IPS DF 6.9 (cell line): ENCODE measurements at places on chromosomes 2 and 18.

DNA sequence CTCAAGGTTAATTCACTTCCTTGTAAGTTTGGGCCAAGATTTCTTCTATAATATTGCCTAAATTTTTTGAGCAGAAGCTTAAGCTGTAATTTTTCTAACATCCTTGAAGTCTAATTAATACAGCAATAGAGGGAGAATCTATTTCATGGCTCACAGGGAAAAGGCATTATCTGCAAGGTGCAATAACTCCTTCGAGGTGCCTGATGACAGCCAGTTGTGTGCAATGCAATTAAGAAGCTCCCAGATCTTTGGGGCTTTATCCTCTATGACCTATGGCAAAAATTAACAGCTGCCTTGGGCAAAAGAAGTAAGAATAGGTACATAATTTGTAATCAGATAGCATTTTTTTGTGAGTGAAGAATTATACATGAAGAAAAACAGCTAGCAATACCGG is 554.6 kb upstream of the SALL3 start:
- no peak for DNase-seq

GRCh38 chr2:40178971-40179370 is 272.9 kb downstream of the SLC8A1 start:
- DNase-seq: no peak

- no peak for DNase-seq
Measured at GRCh38 chr18:31773774-31774476, 13.2 kb upstream of the SLC25A52 start.

- no peak for DNase-seq
Measured at GRCh38 chr18:58217052-58217451, 173.0 kb downstream of the NEDD4L start.

GRCh38 chr2:227464361-227464760 is 7.6 kb upstream of the AGFG1 start:
- DNase-seq: no peak

GRCh38 chr2:168850846-168851245 is 39.4 kb downstream of the SPC25 start:
- no peak for DNase-seq

- DNase-seq: no peak
Measured at GRCh38 chr18:364256-364826, 96.5 kb upstream of the THOC1 start.

DNA sequence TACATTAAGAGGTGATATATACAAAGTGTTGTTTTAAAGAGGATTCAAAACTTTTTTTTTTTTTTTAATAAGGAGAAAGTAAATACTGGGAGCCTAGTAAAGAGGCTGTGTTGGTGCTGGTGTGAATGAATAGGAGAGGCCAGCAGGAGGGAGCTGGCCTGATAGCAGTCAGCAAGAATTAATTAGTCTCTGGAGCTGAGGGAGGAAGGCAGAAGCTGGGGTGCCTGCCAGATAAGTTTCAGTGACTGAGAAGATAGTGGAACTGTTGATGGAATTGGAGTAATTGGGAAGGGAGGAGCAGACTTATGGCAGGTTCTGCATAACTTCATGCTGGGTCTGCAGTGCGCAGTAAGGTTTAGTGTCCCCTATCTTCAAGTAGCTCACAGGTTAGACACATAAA is 36.2 kb upstream of the SNORC start:
- DNase-seq: no peak

- DNase-seq: no peak
Measured at GRCh38 chr2:58517881-58518280, 276.8 kb upstream of the FANCL start.

DNA sequence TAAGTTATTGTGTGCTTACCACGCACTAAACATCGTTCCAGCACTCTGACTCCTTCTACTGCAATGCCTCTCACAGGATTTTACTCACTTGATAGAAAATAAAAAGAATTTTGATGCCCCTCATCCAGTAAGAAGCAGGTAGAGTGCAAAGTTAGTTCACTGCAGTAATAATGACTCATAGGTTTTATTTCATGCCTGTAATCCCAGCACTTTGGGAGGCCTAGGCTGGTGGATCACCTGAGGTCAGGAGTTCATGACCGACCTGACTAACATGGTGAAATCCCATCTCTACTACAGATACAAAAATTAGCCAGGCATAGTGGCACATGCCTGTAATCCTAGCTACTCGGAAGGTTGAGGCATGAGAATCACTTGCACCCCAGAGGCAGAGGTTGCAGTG is 190.6 kb downstream of the RAD51AP2 start:
- DNase-seq: no peak

GRCh38 chr2:185608799-185609198 is 129.8 kb upstream of the FSIP2 start:
- no peak for DNase-seq

- DNase-seq: no peak
Measured at GRCh38 chr2:240961910-240962299, 36.5 kb upstream of the SNED1 start.

GRCh38 chr2:19235308-19235707 is 123.1 kb downstream of the OSR1 start:
- no peak for DNase-seq

- no peak for DNase-seq
Measured at GRCh38 chr2:192535956-192536921, 341.5 kb upstream of the TMEFF2 start.

- DNase-seq: no peak
Measured at GRCh38 chr2:74975016-74975415, 16.6 kb downstream of the POLE4 start.

DNA sequence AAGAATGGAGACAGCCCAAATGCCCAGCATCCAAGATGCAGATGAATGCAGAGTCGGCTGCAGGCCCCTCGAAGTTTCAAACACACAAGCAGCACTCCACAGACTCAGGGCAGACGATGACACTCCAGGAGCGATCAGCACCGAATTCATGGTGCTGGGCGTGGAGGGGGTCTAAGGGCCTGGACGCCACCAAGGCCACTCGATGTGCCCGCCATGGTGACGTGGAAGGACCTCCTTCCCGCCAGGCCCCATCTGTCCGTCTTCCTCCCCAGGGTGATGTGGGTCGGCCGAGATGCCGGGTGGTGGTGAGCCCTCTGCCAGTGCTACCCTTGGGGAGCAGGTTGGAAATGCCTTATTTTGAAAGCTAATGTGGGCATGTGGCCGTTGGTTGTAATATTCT is 9.4 kb downstream of the KIF1A start:
- DNase-seq: no peak

DNA sequence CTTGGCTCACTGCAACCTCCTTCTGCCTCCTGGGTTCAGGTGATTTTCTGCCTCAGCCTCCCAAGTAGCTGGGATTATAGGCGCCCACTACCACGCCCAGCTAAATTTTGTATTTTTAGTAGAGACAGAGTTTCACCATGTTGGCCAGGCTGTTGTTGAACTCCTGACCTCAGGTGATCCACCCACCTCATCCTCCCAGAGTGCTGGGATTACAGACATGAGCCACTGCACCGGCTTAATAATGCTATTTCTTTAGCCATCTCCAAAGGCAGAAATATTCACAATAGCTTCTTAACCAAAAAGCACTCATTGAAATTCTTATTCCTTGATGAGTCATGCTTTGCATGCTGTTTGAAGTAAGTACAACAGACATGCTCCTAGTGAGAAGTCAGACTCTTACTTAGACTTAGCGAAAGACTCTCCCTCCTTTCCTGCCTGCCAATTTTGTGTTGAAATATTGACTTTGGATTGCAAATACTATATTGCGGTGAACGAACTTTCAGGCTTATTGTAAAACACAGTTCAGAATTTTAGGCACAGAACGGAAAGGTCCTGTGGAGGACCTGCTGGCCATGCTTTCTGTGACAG is 4.4 kb downstream of the ACTR3 start:
- no peak for DNase-seq

- DNase-seq: no peak
Measured at GRCh38 chr2:182444170-182444569, 17.3 kb upstream of the PDE1A start.

DNA sequence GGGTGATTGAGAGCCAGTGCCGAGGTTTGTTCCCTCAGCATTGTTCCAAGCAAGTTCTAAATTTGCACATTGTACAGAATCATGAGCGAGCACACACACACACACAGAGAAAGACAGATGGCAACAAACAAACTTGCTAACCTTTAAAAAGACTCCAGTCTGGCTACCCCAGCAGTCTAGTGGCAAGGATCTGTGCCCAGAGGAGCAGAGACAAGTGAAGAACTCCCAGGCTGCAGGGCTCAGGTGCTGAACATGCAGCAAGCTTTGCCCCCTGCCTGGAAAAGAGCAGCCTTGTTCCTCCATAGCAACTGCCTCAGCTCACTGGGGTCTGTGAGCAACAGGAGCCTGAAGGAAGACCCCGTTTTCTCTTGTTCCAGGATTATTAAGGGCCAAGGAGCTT is 169.2 kb upstream of the CCDC68 start:
- no peak for DNase-seq

- DNase-seq: no peak
Measured at GRCh38 chr2:132680544-132680943, 10.5 kb upstream of the LYPD1 start.

- no peak for DNase-seq
Measured at GRCh38 chr2:205660521-205661124, 21.7 kb upstream of the NRP2 start.

DNA sequence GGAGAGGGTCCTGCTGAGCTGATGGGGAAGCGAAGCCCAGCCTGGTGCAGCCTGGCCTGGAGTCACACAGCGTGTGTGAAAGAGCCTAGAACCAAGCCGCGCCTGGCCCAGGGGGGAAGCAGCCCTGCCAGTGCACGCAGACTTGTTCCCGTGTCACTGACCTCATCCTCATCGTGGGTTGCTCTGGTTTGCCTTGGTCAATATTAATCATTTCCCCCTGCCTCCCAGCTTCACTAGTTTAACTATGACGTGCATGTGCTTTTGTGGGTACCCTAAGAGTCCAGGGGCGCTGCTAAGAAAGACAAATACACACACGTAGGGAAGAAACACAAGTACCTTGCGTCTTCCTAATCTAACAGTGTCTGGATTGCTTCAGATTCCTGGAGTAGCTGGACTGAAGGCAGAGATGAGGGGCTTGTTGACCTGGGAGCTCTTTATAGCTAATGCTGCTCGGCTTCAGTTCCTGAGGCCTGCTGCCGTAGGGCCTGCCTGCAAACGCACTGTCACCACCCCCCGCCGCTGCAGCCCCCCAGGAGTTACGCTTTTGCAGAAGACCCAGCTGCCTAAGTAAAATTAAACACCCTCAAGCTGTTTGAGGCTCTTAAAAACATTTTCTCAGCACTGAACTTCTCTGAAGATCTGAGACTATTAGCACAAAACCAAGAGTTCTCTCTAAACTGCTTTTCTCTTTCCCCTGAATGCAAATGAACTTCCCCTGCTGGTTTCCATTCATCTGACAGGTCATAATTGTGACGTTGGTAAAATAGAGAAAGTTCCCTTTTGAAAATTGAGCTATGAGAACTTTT is 159.2 kb downstream of the FAM210A start:
- DNase-seq: no peak

DNA sequence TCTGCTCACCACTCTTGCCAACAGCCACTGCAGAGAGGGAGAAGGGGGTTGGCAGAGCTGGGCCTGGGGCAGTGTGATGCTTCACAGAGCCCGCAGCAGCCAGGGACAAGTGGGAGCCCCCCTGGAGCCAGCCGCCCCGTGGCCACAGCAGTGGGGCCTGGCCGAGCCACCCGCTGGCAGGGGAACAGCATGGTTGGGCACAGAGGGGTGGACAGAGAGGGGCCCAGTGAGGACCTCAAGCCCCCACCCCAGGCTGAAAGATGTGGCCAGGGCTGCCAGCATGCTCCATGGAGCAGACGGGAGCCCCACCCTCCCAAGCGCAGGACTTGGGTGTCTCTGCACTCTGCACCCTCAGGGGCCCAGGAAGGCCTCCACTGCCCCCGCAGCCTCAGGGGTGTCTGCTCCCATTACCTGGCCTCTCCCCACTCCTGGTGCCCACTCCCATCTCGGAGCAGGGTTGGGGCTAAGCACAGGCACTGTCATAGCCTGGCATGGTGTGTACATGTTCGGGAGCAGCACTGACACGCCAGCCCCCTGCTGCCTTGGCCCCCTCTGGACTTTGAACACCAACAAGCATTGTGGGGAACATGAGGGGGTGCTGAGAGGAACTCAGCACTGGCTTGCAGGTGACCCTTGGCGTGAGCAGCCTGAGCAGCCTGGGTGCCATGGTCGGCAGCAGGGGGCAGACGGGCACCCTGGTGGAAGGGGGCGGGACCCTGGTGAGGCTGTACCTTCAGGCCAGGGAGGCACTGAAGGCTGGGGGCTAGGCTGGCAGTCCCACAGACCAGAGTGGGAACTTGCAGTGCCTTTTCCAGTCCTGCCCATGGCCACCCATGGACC is 279.6 kb upstream of the CYP26B1 start:
- DNase-seq: no peak

GRCh38 chr2:26487192-26487591 is 9.3 kb upstream of the OTOF start:
- no peak for DNase-seq

DNA sequence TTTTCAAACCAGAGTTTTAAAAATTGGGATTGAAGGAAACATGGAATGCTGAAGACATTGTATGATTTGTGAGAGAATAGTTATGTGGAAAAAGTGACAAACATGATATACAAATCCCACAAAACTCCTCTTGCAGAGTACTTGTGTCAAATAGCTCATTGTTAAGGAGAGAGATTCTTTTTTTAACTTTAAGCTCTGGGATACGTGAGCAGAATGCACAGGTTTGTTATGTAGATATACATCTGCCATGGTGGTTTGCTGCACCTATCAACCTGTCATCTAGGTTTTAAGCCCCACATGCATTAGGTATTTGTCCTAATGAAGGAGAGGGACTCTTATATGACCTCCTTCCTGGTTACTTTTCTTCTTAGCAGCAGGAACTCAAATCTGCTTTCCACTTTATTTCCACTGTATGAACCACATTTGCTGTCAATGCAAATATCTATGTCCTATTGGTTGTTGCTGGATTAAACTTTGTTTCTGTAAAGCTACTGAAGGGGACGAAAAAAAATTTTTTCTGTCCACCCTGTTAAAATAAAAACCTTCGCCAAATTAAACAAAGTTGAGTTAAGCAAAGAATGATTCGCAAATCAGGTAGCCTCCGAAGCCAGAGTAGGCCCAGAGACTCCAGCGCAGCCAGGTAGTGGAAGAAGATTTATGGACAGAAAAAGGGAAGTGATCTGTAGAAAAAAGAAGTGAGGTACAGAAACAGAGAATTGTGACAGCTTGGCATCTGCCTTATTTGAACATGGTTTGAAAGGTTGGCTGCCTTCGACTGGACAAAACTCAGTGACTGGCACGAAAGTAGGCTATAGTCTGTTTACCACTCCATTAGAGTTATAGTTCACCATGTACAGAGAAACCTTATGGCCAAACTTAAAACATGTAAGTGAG is 430.1 kb upstream of the CHST9 start:
- no peak for DNase-seq

GRCh38 chr18:44851856-44852621 is 171.4 kb downstream of the SETBP1 start:
- DNase-seq: no peak

DNA sequence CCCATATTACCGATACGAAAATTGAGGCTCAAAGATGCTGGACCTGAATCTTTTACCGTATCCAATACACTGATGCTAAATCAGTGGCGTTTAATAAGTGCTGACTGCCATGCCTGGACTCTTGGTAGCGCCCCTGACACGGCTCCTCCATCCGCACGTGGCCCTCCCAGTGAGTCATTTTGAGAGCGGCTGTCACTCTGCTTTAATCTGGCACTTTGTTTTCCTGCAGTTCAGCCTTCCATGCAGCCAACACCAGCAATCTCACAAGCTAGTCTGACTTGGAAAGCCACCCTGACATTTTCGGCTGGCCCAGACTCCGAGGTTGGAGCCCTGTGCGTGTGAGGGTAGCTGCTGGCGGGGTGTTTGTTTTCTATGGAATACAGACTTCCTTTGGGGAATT is 155.1 kb upstream of the LMAN1 start:
- DNase-seq: no peak
